Retinal pigment epithelial cell (primary cell): ENCODE measurements at places on chromosomes 13 and 19.

DNA sequence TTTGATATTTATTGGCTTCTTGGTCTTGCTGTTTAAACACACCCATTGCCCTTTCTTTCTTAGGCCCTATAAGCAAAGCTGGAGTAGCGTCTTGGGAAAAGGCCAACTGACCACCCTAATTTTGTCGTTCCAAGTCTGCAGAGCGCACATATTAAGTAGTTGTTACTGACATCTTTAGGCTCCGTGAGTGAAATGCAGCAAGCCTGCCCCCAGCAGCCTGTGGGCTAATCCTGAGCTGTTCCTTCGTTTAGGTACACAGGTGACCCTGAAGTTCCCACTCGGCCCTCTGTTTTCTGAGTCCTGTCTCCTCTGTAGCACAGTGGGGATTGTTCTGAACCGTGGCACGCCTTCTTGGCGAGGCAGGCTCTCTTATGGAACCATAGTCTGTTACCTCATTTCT lies 170.5 kb downstream of the STK24 start:
- no peak for DNase-seq

DNA sequence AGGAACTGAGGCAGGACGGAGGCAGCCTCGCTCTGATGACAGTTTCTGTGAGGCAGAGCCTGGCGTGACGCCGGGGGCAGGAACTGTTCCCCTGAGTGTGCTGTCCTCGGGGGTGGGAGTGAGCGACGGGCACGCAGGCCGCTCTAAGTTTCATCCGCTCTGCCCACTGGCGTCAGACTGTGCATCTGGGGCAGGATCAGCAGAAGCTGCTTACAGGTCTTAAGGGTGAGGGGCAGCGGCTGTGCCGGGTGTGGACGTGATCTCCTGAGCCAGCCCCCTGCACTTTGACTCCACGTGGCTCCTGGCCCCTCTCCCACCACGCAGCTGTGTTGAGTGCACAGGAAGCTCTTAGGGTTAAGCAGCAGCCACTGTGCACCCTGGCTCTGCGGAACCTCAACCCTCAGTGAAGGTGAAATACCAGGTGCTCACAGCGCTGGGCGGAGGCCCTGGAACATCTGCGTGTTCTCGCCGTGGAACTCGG lies 1.5 kb downstream of the GRK1 start:
- no peak for DNase-seq

GRCh38 chr19:45884682-45885555 lies 1.0 kb downstream of the IRF2BP1 start:
- no peak for DNase-seq

DNA sequence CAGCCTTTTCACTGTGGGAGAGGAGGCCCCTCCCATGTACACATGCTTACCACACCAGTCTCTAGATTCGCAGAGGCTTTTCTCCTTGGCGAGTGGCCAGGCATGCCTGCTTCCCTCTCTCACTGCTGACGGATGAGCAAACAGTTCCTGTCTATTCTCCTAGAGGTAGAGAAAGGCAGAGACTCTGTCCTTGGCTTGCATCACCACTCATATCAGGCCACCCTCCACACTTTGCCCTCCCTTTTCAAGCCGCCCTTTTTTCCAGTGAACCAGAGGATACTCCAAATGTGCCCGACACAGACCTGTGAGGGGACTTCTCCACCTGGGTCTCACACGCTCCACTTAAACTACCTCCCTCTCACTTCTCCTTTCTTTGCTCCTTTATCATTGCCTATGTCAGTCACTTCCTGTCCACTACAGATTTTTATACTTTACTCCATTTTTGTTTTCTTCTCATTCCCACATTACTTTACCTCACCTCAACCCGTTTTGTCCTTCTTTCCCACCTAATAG lies 284.6 kb downstream of the DNAJC15 start:
- DNase-seq: peak; percentile 43

DNA sequence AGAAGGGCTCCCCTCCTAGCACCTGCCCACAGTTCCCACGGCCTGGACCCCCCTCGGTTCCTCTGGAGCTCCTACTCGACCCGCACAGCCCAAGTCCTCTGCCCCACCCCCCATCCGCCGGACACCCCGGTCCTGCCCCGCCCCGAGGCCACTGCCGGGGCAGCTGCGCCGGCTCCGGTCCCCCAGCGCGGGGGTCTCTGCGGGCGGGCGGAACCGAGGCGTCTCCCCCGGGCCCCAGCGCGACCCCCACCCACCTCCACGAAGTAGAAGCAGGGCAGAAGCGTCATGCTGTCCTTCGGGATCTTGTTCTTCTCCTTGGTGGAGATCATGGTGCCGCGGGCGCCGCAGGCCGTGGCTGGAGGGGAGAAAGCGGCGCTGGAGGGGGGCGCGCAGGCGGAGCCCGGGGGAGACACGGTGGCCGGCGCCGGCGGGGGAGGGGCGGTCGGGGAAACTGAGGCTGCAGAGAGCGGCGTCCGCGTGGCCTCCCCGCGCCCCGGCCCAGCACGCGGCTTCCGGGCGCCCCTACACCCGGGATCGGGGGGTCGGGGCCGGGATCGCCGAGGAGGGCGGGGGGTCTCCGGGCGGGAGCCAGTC lies 427 bp downstream of the PLPPR3 start:
- DNase-seq: no peak

- no peak for DNase-seq
Measured at GRCh38 chr19:12913851-12914690, 5.0 kb downstream of the SYCE2 start.

DNA sequence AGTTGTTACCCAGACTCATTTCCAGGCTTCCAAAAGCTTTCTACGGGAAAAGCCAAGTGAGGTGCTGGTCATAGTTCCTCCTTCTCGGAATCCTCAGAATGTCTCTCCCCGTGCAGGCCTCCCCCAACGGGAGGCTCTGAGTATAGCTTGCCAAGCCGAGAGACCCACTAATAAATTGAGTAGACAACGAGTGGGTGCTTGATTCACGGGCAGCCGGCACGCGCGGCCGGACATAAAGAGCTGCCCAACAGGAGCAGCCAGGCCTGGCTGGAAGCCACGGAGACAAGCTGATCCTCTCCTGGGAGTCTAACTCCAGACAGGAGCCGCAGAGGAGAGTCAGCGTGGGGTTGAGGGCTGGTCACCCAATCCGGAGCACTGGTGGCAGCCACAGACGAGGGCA lies 43.4 kb upstream of the MEDAG start:
- DNase-seq: no peak

- DNase-seq: no peak
Measured at GRCh38 chr13:36880961-36881360, 39.1 kb downstream of the SMAD9 start.

- no peak for DNase-seq
Measured at GRCh38 chr13:45626731-45627374, 11.3 kb upstream of the ERICH6B start.

DNA sequence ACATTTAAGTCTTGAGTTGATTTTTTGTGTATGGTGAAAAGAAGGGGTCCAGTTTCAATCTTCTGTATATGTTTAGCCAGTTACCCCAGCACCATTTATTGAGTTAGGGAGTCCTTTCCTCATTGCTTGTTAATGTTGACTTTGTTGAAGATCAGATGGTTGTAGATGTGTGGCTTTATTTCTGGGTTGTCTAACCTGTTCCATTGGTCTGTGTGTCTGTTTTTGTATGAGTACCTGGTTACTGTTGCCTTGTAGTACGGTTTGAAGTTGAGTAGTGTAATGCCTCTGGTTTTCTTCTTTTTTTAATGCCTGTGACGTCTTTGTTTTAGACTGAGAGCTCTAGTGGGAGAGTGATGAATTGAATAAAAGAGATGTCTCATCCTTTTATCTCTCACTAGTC lies 83.2 kb downstream of the NBEA start:
- no peak for DNase-seq

DNA sequence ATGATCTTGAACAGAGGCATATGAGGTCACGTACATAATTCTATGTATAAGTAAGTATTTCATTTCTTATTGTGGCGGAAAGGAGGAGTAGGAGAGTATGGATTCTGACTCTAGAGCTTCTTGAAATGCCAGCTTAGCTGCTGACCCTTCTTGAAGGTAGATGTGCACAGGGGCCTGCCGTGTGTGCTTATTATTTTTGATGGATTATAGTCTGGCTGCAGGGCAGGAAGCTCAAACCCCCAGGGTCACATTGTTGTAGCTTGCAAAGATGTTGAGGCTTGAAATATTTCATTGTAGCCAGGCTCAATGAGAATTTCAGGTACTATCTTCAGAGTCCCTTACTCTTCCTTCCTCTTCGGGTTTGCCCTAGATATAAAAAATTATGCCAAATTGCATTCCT lies 418.8 kb downstream of the OLFM4 start:
- no peak for DNase-seq

DNA sequence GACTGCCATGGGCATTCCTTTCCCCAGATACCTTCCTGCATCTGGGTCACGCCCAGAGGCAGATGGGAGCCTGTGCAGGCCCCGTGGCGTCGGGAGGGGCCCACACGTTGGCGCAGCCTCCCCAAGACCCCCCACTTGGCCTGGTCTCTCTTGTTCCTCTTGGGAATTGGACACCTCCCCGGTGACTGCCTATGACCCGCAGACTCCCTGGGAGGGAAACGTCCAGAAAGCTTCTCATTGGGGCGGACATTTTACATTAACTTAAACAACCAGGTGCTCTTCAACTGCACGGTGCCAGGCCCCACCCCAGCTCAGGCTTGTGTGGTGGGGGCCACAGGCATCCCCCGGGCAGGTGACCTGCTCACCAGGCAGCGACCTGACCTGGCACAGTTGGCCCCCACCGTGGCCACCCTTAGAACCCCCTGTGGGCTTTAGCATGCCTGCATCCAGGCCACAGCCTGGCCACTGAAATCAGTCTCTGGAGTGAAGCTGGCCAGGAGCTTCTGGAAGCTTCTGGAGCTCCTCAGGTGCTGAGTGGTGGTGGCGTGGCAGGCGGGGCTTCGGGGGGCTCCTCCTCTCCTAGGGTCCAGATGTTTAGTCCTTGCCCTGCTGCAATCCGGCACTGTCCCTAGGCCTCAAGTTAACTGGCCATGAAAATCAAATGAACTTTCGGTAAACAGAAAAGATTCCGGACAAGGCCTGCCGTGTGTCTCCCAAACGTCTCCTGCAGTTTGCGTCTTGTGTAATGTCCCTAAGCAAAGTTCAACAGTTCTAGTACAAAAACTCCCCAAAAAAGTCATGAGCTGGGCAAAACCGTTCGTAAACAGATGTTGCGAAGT lies 8.5 kb upstream of the PROZ start:
- no peak for DNase-seq

DNA sequence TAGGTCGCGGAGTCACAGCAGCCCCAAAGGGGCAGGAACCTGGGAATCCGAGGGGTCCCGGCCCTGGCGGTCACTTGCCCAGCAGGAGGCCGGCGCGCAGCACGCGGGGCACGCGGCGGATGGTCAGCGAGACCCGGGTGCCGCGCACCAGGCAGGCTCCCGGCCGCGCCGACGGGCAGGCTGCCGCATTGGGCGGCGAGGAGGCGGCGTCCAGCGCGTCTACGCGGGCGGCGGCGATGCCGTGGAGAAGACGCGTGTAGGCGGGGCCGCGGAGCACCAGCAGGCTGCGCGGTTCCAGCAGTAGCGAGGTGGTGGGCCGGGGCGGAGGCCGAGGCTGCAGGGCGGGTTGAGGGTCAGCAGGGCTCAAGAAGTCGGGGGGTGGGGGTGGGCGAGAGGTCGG lies 607 bp upstream of the SYNE4 start:
- DNase-seq: peak; percentile 19

DNA sequence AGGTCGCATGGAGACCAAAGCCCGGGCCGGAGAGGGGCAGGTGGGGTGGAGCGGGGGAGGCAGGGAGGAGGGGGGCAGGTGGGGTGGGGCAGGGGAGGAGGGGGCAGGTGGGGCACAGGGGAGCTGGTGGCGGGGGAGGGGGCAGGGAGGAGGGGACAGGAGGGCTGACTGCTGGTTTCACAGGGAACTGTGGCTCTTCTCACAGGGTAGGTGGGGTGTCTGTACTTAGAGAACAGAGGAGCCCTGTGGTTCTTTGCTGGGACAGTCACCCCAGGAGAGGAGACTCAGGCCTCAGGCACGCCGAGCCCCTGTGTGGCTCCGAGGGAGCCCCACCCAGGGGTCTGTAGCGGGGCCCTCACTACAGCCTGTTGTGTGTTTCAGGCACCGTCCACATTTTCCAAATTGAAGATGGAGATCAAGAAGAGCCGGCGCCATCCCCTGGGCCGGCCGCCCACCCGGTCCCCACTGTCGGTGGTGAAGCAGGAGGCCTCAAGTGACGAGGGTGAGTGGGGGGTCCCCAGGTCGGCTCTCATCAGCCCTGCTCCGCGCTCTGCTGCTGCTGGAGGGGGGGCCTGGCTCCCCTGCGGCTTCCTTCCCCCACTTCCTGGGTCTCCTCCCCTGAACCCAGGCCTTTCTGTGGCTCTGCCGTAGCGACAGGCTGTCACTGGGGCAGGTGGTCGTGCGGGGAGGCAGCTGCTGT lies 162.7 kb downstream of the KDM4B start:
- no peak for DNase-seq

DNA sequence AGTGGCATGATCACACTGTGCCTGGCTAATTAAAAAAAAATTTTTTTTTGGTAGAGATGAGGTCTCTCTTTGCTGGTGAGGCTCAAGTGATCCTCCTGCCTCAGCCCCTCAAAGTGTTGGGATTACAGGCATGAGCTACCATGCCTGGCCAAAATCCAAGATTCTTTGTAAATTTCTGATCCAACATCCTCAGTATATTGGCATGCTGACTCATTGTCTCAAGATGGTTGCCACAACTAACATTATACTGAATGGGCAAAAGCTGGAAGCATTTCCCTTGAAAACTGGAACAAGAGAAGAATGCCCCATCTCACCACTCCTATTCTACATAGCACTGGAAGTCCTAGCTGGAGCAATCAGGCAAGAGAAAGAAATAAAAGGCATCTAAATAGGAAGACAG lies 100.0 kb downstream of the KLF5 start:
- DNase-seq: peak; percentile 83

DNA sequence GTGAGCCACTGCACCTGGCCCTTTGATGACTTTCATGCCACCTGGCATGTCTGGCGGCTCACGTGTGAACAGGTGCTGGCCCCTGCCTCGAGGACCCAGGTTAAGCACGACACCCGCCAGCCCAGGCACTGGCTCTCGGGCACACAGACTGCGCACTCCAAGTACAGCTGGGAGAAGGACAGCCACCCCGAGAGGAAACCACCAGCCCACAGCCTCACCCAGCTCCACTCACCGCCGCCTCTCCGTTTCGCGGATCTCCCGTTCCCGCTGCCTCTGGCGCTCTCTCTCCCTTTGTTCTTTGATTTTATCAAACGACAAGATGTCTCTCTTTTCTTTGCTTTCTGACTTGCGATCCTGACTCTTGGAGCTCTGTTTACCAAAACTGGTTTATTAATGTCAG lies 27.4 kb upstream of the TINCR start:
- DNase-seq: no peak

DNA sequence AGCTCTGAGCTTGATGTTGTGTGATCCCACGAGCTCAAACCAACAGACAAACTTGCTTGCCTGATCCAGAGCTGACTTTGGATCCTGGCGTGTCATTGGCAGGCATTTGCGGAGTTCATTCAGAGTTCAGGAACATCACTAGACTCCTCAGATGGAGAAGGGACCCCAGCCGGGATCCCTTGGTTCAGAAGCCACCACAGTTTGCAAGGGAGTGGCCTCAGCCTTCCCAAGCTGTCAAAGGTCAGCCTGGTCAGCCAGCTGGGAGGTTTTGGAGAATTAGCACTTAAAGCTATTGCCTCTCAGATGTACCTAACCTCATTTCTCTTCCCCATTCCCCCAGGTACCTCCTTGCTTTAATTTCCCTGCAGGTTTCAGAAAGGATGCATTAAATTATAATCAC lies 208.8 kb upstream of the SOX21 start:
- no peak for DNase-seq
